ENCODE measurements at places on chromosomes 2 and 18.

- no peak for DNase-seq
Measured at GRCh38 chr18:5309888-5310470, 14.5 kb upstream of the ZBTB14 start.

- DNase-seq, result no peak
Measured at GRCh38 chr2:238376884-238377391, 49.8 kb upstream of the ASB1 start.

GRCh38 chr2:85257970-85258605 is 69.7 kb downstream of the TGOLN2 start:
- no peak for DNase-seq

GRCh38 chr2:206721256-206721920 is 3.2 kb upstream of the DYTN start:
- no peak for DNase-seq
